GM12878 (cell line): ENCODE measurements at places on chromosomes 1 and 21. TPM values are rescaled to one million over a fixed set of nuclear protein-coding genes. Genes with fewer than 3 reads are reported as not detected.

GRCh38 chr1:109801791-109802135, 38.0 kb upstream of the EPS8L3 start:
- no peaks in the 10 kb centered on the region for H3K27me3 ChIP-seq
- DNase-seq, result no peak
- no peak overlapping the region for H3K4me3 ChIP-seq

- H3K27me3 ChIP-seq, result no peaks in the 10 kb centered on the region
- H3K4me1 ChIP-seq, result no peaks in the 10 kb centered on the region
- no peak for DNase-seq
- H3K27ac ChIP-seq, result no peak overlapping the region
Measured at GRCh38 chr1:6116137-6116536, 64.0 kb downstream of the CHD5 start.

DNA sequence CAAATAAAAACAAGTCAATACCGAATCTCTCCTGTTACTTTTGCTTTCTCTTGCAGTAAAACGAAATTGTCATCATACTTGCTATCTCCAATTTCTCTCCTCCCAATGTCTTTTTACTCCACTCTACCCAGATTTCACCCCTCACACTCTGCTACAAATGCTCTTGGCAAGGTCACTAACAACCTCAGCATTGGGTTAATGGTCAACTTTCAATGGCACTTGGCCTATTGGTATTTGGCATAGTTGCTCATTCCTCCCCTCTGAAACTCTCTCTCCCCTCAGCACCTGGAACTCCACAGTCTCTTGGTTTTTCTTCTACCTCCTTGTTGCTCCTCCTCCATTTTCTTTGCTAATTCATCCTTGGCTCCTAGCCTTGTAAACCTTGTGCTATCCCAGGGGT, 367.3 kb downstream of the PTPRU start:
- no peak overlapping the region for H3K4me3 ChIP-seq
- H3K27ac ChIP-seq, result no peak overlapping the region

- no peaks in the 10 kb centered on the region for H3K27me3 ChIP-seq
- no peak overlapping the region for H3K4me3 ChIP-seq
- DNase-seq, result no peak
Measured at GRCh38 chr1:54649130-54649898, 7.7 kb downstream of the MROH7 start.

PRXL2B gene
- total RNA-seq, result 5.6 and 7.6 TPM in 2 replicates
